ENCODE measurements at places on chromosomes 16 and 17.

DNA sequence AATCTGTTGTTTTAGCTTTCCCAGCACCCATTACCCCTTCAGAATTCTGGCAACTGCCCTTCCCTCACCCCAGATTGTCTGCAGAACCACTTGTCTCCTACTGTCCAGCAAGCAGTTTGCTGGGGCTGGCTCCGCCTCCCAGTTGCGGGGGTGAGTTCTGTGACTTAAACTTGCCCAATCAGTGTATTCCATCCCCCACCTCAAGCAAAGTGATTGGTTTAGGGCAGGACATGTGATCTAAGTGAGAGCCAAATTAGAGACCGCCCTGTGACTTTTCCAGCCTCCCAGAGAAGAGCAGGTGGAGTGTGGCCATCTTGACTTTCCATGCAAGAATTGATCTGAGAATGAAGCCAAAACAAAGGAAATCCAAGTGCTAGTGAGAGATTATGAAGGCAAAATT is 22.7 kb upstream of the SRCIN1 start:
- DNase-seq, result no peak

DNA sequence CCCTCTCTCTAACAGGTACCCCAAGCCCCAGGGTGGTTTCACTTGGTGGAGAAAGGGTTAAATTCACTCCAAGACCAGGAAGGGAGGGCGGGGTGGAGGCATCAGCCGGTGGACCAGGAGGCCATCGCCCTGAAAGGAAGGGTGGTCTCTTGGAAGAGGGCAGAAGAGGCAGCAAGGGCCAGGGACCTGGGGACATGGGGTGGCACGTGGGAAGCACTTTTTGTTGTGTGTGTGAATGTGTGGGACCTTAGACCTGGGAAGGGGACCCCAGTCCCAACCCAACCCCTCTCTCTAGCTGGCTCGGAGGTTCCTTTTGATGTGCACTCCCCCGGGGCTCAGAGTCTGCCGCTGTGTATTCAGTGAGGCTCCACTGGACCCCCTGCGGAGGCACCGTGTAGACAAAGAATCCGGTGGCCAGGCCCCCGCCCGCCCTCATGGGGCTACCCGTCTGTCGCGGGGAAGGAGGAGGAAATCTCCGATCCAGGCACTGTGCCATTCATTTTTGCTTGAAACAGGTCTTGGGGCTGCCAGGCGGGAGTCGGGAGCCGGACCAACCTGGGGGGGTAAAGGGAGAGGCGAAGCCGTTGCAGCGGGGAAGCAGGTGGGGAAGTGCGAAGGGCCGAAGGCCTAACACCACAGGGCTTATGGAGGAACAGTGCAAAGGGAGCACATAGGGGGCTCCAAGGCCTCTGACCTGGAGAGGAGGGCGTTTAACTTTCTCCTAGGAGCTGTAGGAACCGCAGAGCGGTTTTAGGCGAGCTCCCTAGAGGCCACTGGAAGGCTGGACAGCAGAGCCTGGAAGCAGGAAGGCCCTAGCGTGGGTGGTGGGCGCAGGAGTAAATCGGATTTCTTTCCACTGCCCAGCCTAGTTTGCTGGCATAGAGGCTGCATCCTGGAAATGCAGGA is 3.2 kb upstream of the WNT3 start:
- DNase-seq, result no peak

DNA sequence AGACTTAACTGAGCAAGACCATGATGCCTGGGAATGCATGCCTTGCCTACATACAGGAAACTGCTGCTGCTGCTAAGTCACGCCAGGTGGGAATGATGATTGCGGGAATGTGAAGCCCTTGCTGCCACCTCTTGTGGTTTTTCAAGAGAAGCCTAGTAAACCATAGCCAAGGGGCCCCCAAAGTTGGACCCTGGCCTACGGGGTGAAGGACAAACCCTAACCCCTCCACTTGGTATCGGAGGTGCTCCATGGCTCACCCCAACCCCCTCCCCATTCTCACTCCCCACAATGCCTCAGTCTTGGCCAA is 233.9 kb downstream of the ZNF423 start:
- no peak for DNase-seq

- no peak for DNase-seq
Observed at GRCh38 chr16:19415461-19415860, 2.2 kb upstream of the TMC5 start.

GRCh38 chr16:88759245-88759975 is 25.6 kb downstream of the PIEZO1 start:
- DNase-seq, result no peak

- DNase-seq, result no peak
Observed at GRCh38 chr17:36608280-36608679, 6.9 kb downstream of the MRM1 start.

- DNase-seq, result no peak
Observed at GRCh38 chr16:49473131-49473530, 99.5 kb downstream of the C16orf78 start.

- no peak for DNase-seq
Observed at GRCh38 chr17:2092253-2092652, 37.4 kb downstream of the HIC1 start.

- no peak for DNase-seq
Observed at GRCh38 chr17:65749479-65749878, 188.0 kb upstream of the AXIN2 start.

- DNase-seq, result no peak
Observed at GRCh38 chr16:28104404-28104803, 40.9 kb upstream of the GSG1L start.

GRCh38 chr16:11909653-11910545 is 5.9 kb downstream of the GSPT1 start:
- DNase-seq, result no peak

DNA sequence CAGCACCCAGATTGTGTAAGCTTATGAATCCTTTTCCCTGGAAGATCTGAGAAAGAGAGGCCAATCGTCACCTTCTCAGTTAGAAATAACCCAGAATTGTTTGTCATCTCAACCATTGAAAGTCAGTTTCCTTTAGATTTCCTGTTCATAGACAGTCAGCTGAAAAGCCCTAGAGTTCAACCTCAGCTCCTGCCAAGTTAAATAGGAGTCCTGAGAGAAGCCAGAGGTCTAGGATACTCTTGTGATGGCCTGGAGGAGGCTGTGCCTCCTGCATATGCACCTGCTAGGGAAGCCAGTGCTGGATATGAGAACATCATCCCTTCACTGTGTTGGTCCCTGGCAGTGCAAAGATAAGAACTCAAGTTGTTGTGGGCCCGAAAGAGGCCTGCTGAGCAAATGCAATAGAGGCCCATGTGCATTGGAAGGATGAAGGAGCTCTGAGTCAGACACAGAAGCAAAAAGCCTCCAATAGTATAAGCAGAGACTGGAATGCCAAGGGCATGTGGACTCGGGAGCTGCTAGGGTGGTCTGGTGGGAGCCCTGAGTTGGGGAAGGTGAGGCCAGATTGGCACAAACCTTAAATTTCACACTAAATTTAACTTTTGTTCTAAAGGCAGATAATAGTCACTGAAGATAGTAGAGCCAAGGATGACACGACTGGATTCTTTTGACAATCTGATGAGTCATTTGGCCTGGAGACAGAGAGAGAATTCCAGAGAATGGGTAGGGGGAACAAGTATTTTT is 520.9 kb upstream of the CDH5 start:
- DNase-seq, result no peak

GRCh38 chr17:42061646-42062487 is 11.5 kb upstream of the C17orf113 start:
- DNase-seq, result no peak

GRCh38 chr17:78879635-78880186 is 23.3 kb downstream of the CEP295NL start:
- DNase-seq, result no peak

- no peak for DNase-seq
Observed at GRCh38 chr17:39755554-39756379, 18.0 kb downstream of the GRB7 start.

DNA sequence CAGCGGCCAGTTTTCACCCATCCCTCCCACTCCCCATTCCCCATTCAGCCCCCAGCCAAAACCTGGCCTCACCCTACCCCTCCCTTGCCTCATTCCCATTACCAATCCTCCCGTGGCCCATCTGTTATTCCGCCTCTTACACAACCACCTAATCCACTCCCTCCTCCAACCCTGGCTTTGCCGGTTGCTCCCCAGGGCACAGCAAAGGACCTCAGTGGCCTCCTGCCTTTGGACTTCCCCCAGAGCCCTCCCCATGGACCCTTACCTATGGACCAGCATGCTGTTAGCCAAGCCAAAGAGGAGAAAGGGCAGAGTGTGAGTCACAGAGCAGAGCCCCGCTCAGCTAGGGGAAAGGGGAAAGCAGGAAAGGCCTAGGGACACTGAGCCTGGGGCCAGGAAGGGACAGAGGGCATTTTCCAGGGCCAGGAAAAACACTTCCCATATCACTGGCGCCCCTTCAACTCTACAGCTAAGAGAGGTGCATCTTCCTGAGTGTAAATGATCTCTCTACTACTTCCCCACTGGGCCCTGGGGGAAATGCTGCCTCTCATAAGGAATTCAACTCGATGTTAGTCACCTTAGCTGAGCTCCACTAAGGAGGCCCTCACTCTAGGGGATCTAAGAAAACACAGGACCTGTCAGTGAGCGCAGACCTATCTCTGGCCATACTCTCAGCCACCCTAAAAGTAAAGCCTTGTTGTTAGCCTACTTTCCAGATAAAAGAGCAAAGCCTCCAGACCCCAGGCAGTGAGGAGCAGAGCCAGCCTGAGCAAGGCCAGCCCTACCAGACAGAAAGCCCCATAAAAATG is 10.6 kb downstream of the PEMT start:
- no peak for DNase-seq

DNA sequence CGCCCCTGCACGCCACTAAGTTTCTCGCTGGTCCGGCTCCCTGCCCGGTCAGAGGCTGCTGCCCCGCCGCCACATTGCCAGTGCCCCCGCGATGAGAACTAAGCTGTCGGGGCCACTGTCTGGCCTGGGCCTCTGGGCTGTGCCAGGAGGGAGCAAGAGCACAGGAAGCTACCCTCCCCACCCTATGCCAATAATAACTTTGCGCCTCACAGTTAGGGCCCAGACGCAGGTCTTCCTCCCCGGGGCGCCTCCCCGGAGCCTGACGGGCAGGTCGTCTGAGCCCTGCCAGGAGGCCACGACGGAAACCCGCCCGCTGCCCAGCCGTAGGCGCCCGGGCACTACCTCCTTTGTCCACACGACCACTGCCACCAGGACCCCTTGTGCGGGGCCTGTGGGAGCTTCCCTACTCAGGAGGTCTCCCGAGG is 1.5 kb downstream of the ZFPM1 start:
- no peak for DNase-seq

- no peak for DNase-seq
Observed at GRCh38 chr16:85869785-85870558, 29.0 kb upstream of the IRF8 start.

DNA sequence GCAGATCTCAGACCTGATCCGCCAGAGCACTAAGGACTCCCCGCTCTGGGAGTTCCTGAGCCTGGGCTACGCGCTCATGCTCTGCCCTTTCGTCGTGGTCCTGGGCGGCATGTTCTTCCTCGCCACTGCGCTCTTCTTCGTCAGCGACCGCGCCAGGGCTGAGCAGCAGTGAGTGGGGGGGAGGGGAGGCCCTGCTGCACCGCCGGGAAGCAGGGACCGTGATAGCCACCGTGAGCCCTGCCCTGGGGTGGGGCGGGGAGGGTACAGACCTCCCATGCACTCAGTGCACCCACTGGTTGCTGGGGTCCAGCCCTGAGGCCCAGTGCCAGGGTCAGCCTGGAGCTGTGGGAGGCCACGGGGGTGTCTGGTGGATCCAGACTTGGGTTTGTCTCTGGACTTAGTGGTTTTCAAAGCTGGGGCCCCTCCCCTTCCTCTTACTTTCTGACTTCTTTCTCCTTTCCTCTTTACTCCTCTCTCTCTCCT is 18.9 kb downstream of the MYBBP1A start:
- no peak for DNase-seq

DNA sequence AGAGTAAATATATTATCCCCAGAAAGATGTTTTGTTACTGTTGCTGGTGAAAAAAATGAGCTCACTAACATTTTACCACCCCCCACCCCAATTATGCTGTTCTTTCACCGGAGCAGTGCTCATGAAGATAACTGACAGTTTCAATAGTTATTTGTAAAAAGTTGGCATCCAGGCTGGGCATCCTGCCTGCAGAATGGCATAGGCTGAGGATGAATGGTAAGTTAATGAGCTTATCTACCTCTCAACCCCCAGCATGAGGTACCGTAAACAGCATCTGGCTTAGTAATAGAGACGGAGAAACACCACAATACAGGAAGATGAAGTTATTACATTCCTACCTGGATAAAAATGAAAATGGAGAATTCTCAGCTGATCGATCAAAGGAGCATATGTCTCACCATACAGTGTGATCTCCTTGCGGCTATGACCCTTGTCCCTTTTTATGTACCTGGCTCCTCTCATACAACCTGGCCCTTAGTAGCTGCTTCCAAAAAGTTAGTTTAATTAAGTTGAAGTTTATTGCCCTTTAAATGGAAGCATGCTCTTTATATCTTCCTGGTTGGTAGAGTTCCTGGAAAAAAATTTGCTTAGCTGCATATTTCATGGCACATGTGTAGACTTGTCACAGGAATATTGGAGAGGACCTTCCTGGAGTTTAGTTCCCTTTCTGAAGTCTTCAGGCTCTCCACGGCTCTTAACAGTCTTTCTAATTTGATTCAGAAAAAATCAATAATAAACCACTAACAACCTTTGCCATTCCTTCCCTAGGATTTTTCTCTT is 61.2 kb upstream of the MPHOSPH6 start:
- DNase-seq, result no peak

DNA sequence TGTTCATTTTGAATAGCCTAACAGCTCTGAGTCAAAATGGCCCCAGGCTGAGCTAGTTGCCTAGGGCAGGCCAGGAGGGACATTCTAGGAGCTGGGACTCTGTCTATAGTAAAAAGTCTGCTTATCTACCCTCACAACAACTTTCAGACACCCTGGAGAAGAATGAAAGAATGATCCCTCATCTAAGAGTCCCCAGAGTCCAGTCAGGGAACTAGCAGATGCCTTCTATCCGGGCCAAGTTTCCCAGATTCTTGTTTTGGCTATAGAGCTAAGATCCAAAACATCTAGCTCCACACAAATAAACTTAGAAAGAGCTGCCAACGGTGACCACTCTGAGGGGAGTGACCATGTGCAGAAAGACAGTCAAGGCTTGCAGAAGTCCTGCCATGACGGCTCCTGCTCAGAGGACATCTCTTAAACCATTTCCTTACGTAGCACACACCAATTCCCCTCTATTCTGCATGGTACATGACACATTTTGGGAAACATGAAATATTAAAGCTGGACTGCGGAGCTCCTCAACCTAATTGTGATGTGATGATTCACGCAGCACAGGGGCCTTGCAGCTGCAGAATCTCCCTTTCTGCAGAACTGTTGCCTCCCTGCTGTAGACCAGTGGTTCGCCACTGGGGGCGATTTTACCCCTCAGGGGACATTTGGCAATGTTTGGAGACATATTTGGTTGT is 24.2 kb downstream of the FAM20A start:
- no peak for DNase-seq

DNA sequence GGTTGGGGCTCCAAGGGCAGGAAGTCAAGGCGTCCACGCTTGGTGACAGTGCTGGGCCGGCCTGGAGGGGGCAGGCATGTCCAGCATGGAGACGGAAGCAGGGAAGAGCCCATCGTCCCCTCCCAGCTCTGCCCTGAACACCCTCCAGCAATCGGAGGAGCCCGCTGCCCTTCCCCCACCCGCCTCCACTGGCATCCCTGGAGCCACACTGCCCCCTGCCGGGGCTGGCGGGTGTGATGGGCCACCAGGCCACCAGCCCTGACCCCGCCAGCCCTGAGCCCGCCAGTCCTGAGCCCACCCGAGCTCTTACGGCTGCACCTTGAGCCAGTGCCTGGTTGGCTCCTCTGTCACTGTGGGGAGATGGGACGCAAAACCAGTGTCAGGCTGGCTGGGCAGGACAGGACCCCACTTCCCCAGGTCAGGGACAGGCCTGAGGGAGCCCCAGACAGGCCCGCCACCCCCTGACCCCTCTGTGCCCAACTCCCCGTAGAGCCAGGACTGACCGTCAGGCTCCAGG is 4.1 kb upstream of the CDH15 start:
- peak; percentile 67 for DNase-seq

- no peak for DNase-seq
Observed at GRCh38 chr17:10045871-10046658, 141.0 kb upstream of the RCVRN start.
